Muscle of leg (tissue), 16 donors: ENCODE measurements at places on chromosomes 12 and 14.

DNA sequence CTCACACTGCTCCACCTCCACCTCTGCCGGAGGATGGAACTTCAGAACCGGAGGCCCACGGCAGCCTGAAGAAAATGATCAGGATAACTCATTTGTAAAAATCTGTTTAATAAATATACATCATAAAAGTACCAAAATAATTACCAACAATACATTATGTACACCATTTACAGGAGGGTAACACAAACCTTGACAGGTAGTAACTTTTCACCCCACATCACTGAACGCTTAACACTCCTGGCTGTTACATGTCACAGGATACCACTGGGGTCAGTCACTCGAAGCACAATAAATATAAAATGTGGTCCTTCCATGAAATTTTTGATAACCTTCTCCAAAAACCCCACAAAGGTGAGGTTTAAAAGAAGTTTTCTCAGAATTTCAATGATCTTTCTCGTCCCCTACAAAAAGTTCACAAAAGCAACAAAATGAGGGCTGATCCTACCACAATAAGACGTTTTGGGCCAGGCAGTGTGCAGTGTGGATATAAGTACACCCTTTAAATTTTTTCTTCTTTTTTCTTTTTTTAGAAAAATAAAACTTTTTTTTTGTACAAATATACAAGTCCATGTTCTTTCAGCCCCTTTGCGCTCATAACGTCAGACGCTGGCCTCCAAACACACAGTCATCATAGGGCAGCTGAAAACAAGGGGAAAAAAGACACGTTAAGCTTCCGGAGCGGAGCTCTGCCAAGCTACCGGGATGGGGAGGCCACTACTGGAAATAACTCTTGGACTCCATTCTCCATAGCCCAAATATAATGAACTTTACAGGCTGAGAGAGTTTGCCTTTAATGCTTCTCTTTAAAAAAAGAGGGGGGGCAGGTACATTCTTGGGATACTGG lies 2.9 kb downstream of the NFKBIA start:
- peak overlapping the region; percentile 97 for H3K27ac ChIP-seq
- peaks cover 48% of the 10 kb centered on the region for H3K36me3 ChIP-seq
- no peaks in the 10 kb centered on the region for H3K27me3 ChIP-seq
- peaks cover 49% of the 10 kb centered on the region for H3K4me1 ChIP-seq

GRCh38 chr14:44029933-44030332 lies 477.1 kb downstream of the FSCB start:
- no peak overlapping the region for H3K27ac ChIP-seq
- peak; percentile 59 for DNase-seq
- H3K4me1 ChIP-seq, result no peaks in the 10 kb centered on the region

- H3K27me3 ChIP-seq, result no peaks in the 10 kb centered on the region
- peaks cover 37% of the 10 kb centered on the region for H3K4me1 ChIP-seq
- H3K36me3 ChIP-seq, result no peaks in the 10 kb centered on the region
- peak overlapping the region; percentile 57 for H3K27ac ChIP-seq
Observed at GRCh38 chr14:68402525-68403101, 390.3 kb downstream of the ZFP36L1 start.

DNA sequence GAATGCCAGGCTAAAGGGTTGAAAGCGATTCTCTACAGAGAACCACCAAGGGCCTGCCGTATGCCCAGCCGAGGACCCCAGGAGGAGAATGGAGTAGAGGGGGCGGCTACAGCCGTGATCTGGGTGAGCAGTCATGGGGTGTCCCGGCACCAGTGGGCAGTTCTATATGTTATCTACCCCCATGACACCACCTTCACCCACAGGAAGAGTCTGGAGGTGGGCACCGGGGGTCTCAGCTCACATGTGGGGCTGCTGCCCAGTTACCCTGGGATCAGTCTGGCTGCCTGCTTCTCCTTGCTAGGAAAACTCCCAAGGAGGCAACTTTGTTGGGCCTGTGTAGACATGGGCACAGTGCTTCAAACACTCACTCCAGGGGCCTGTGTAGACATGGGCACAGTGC lies 99.4 kb downstream of the LGMN start:
- no peak overlapping the region for H3K27ac ChIP-seq
- no peak overlapping the region for H3K4me3 ChIP-seq
- peaks cover 21% of the 10 kb centered on the region for H3K4me1 ChIP-seq
- no peak for DNase-seq
- peaks cover 37% of the 10 kb centered on the region for H3K36me3 ChIP-seq
- H3K27me3 ChIP-seq, result no peaks in the 10 kb centered on the region

- peak overlapping the region; percentile 8 for H3K27ac ChIP-seq
- peak; percentile 39 for DNase-seq
- no peaks in the 10 kb centered on the region for H3K36me3 ChIP-seq
- H3K27me3 ChIP-seq, result no peaks in the 10 kb centered on the region
- peaks cover 12% of the 10 kb centered on the region for H3K4me1 ChIP-seq
- H3K4me3 ChIP-seq, result no peak overlapping the region
Observed at GRCh38 chr12:65565601-65566560, 258.4 kb upstream of the HMGA2 start.

GRCh38 chr12:19404242-19404880 lies 34.9 kb upstream of the AEBP2 start:
- H3K4me1 ChIP-seq, result peaks cover 36% of the 10 kb centered on the region
- no peaks in the 10 kb centered on the region for H3K36me3 ChIP-seq
- DNase-seq, result no peak
- no peak overlapping the region for H3K4me3 ChIP-seq
- no peaks in the 10 kb centered on the region for H3K27me3 ChIP-seq

- no peaks in the 10 kb centered on the region for H3K27me3 ChIP-seq
- no peaks in the 10 kb centered on the region for H3K36me3 ChIP-seq
- H3K27ac ChIP-seq, result no peak overlapping the region
- H3K4me3 ChIP-seq, result no peak overlapping the region
- no peaks in the 10 kb centered on the region for H3K4me1 ChIP-seq
Observed at GRCh38 chr12:104163631-104164030, 25.6 kb upstream of the NFYB start.

- no peaks in the 10 kb centered on the region for H3K36me3 ChIP-seq
- peak; percentile 90 for DNase-seq
- H3K27ac ChIP-seq, result peak overlapping the region; percentile 76
- H3K4me3 ChIP-seq, result no peak overlapping the region
- no peaks in the 10 kb centered on the region for H3K27me3 ChIP-seq
Observed at GRCh38 chr14:68939893-68940613, 39.0 kb downstream of the ACTN1 start.

DNA sequence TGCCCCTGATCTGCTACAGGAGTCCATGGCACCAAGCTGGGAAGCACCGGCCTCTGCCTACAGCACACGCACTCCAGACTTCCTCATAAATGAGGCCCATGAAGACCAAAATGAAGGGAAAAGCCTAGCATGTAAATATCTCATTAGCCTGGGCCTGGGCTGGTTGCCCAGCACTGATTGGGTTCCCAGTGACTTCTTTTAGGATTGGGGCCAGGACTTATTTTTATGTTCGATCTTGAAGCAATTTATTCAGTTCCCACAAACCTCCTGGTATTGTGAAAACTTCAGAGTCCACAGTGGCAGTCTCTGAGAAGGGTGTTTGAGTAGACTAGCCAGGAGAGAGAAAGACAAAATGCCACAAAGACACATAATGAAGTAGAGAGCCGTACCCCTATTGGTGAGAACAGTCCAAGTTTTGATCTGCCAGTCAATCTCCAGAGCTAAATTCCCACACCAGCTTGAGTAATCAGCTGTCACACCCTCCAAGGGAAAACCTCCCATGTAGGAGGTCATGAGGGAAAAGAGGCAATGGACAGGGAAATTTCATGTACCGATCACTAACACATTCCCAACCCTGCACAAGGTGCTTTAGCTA lies 78.2 kb downstream of the PHLDA1 start:
- no peaks in the 10 kb centered on the region for H3K36me3 ChIP-seq
- no peak overlapping the region for H3K27ac ChIP-seq
- H3K27me3 ChIP-seq, result no peaks in the 10 kb centered on the region

- no peak overlapping the region for H3K4me3 ChIP-seq
- no peaks in the 10 kb centered on the region for H3K4me1 ChIP-seq
- no peaks in the 10 kb centered on the region for H3K36me3 ChIP-seq
- H3K27ac ChIP-seq, result no peak overlapping the region
- H3K27me3 ChIP-seq, result no peaks in the 10 kb centered on the region
Observed at GRCh38 chr14:53491884-53492277, 338.8 kb upstream of the DDHD1 start.

DNA sequence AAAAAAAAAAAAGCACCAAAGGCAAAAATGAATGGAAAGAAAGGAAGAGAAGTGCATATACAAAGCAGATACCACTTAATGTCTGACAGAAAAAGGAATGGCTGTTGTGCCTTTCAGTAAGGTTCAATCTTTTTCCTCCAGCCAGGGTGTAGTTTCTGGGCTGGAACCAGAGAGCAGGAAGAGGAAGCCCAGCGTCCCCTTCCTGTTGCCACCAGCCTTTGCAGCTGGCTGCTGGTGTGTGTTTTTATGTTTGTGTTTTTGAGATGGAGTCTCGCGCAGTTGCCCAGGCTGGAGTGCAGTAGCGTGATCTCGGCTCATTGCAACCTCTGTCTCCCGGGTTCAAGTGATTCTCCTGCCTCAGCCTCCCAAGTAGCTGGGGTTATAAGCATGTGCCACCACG lies 64.6 kb upstream of the LTA4H start:
- no peaks in the 10 kb centered on the region for H3K27me3 ChIP-seq
- no peak overlapping the region for H3K4me3 ChIP-seq
- peaks cover 6% of the 10 kb centered on the region for H3K4me1 ChIP-seq
- DNase-seq, result peak; percentile 14
- no peaks in the 10 kb centered on the region for H3K36me3 ChIP-seq

GRCh38 chr12:113284751-113285150 lies 50.2 kb downstream of the SLC8B1 start:
- no peak overlapping the region for H3K4me3 ChIP-seq
- H3K27me3 ChIP-seq, result no peaks in the 10 kb centered on the region
- H3K4me1 ChIP-seq, result peaks cover 4% of the 10 kb centered on the region
- no peak for DNase-seq
- H3K27ac ChIP-seq, result no peak overlapping the region

DNA sequence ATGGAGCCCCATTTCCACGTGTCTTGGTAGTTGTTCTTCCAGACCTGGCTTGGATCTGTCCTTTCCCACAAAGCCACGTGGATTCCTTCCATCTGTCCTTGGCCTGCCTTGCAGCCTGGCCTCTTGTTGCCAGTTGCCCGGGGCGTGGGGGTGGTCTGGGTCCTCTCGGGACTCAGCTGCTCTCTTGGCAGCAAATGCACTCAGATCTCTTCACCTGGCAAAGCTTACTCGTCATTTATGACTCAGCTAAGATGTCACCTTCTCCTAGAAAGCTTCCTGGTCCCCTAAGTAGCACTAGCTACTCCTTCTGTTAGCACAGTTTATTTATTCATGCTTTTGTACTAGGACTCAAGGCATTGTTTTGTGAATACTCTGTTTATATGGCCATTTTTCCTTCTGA lies 13.6 kb downstream of the PLEKHG3 start:
- H3K4me1 ChIP-seq, result peaks cover 61% of the 10 kb centered on the region
- DNase-seq, result peak; percentile 57
- H3K27ac ChIP-seq, result no peak overlapping the region
- H3K36me3 ChIP-seq, result peaks cover 4% of the 10 kb centered on the region
- H3K27me3 ChIP-seq, result no peaks in the 10 kb centered on the region
- H3K4me3 ChIP-seq, result no peak overlapping the region

DNA sequence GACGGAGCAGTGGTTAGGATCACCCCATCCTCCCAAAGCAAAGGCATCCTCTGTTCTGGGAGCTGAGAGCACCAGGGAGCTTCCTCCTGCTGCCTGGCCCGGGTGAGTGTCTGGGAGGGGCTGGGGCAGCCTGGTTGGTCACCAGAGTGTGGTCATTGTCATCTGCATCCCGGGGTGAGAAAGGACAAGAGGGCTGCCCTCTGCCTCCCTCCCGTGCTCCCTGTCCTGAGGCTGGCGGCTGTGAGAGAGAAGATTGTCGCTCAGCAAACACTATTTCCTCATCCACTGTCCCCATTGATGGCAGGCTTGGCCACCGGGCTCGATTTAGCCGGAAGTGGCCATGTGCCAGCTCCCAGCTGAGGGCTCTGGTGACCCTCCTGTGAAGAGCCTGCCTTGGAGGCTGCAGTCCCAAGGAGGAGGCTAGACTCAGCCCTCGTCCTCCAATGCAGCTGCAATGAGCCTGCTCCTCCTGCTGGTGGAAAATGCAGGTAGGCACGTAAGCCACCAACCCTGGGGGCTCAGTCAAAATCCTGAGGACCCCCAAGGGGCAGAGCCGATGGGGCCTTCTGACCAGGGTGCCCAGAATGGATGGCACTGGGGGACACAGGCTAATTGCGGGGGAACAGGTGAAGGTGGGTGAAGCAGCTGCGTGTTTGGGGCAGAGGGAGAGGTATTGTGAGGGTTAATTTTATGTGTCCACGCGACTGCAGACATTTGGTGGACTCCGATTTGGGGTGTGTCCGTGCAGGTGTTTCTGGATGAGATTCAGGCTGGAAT lies 155.7 kb downstream of the KIF26A start:
- H3K27ac ChIP-seq, result no peak overlapping the region
- H3K27me3 ChIP-seq, result peaks cover 11% of the 10 kb centered on the region
- peaks cover 26% of the 10 kb centered on the region for H3K4me1 ChIP-seq
- no peaks in the 10 kb centered on the region for H3K36me3 ChIP-seq
- no peak for DNase-seq

- H3K27me3 ChIP-seq, result peaks cover 2% of the 10 kb centered on the region
- no peak overlapping the region for H3K27ac ChIP-seq
- H3K4me3 ChIP-seq, result no peak overlapping the region
- H3K36me3 ChIP-seq, result no peaks in the 10 kb centered on the region
- H3K4me1 ChIP-seq, result no peaks in the 10 kb centered on the region
Observed at GRCh38 chr12:12934556-12934955, 17.4 kb downstream of the GPRC5D start.

DNA sequence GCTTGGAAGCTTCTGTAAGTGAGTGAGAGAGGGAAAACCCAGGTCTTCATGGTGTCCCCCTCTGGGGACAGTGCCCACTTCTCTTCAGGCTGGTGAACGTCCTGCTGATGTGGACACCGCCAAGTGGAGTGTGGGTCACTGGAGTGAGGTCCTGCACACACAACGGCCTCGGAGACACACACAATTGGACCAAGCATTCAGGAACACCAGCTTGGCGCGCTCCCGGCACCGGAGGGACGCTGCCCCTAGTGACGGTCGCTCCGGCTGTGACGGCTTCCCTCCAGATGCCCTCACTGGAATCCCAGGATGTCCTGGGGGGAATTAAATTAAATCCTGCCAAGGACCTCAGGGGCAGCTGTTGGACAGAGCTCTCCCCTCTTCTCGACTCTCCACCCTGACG lies 123.1 kb downstream of the ZNF664 start:
- peaks cover 25% of the 10 kb centered on the region for H3K4me1 ChIP-seq
- no peak overlapping the region for H3K4me3 ChIP-seq
- DNase-seq, result no peak
- peaks cover 6% of the 10 kb centered on the region for H3K27me3 ChIP-seq
- H3K27ac ChIP-seq, result no peak overlapping the region

- H3K4me3 ChIP-seq, result no peak overlapping the region
- H3K27ac ChIP-seq, result no peak overlapping the region
- H3K36me3 ChIP-seq, result no peaks in the 10 kb centered on the region
- DNase-seq, result no peak
Observed at GRCh38 chr12:16920451-16920850, 314.5 kb upstream of the LMO3 start.
